Urinary bladder (tissue), 4 donors: ENCODE measurements at places on chromosomes 2 and 18.

DNA sequence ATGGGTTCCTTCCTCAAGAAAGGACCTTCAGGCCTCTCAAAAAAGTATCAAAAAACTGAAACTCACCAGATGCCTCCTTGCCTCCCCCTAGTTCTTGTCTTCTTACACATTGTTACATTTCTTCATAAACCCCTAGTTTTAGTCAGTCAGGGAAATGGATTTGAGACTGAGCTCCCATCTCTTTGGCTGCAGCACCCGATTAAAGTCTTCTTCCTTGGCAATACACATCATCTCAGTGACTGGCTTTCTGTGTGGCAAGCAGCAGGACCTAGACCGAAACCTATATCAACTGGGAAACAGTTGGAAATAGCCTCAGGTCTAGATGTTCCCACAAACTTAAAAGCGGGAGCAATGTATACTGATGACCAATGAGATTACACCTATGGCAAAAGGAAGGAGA, 512.2 kb upstream of the PKDCC start:
- no peak for DNase-seq

DNA sequence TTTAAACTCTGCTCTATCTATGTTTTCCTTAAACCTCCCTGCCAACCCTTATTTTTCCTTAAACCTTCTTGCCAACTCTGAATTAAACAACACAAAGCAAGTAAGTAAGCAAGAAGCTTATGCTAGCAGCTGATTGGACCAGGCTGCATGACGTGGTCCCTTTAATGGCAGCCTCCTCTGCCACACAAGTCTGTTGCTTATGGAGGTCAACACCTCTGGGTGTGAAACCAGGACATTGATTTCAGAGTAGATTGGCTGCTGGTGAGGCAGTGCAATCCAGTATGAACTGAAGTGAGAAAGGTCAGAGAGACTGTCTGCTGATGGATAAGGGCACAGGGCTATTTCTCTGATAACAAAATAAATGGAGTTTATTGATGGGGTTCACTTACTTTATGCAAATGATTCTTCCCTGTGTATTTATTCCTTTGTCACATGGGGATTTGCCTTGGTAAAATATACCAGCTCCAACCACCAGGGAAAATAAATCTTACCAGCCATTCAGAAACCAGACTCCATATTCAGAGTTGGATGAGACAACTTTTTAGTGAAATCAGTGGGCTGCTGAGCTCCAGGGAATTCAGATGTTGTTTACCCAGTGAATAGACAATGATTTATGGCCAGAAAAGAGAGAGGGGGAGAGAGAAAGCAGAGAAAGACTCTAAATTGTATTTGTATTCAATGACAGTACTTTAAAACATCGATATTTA, 112.2 kb upstream of the NCKAP5 start:
- DNase-seq: no peak

GRCh38 chr2:53131416-53131815, 636.2 kb upstream of the CHAC2 start:
- no peak for DNase-seq

DNA sequence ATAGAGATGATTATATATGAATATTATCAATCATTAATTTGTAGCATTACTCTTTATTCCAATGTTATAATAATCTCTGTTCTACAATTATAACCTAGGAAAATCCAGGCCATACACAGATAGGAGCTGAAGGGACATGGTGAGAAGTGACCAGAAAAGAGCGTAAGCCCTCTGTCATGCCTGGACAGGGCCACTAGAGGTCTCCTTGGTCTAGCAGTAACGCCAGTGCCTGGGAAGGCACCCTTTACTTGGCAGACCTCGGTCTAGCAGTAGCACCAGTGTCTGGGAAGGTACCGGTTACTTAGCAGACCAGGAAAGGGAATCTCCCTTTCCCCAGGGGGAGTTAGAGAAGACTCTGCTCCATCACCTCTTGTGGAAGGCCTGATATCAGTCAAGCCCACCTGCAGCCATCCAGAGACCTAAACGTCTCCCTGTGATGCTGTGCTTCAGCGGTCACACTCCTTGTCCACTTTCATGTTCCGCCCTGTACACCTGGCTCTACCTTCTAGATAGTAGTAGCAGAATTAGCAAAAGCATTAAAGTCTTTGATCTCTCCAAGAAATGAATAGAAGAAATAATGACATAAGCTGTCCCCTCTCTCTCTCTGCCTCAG, 447.5 kb upstream of the FSIP2 start:
- no peak for DNase-seq

GRCh38 chr2:203936535-203936934, at the start of gene ICOS:
Gene ICOS, plus strand, starts transcription at chr2:203936763. Its CDS starts 52 bp downstream, at chr2:203936815.
- no peak for DNase-seq

- DNase-seq: no peak
These were observed 8.4 kb downstream of the POMC start for GRCh38 chr2:25159949-25160348.

- no peak for DNase-seq
These were observed 60.5 kb upstream of the LGALSL start for GRCh38 chr2:64393383-64394010.

- DNase-seq: no peak
These were observed 152.2 kb downstream of the DAW1 start for GRCh38 chr2:228023619-228024018.

GRCh38 chr2:151770995-151771394, 36.7 kb upstream of the NEB start:
- no peak for DNase-seq

GRCh38 chr2:99663641-99664040, 173.8 kb upstream of the REV1 start:
- no peak for DNase-seq

DNA sequence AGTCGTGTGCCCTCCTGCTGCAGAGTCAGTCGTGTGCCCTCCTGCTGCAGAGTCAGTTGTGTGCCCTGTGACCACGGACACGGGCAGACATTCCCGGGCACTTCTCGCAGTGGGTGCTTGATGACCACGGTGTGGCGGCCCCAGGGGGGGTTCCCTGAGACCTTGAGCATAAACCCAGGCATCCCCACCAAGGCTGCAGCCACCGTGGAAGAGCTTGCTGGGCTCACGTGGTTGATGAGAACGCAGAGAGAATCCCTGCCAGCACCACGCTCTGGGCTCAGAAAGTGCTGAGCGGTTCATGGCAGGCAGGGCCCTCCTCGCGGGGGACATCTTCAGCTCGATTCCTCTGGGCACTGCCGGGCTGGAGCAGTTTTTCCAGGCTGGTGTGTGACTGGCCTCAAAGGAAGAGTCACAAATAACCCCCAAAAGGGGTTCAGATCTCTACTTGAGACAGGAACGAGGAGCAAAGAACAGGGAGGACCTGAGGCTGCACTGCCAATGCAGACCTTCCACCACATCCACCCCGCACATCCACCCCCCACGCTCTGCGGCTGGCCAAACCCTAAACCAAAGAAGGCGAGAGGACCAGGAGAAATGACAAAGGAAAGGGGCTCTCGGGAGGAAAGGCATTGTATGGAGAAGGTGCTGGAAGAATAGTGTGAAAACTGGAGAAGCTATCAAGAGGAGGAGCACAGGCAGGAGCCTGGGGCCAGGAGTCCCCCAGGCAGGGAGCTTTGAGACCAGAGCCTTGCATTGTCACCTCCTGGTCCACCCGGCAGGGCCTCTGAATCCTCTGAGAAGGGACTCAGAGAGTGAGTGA, 8.4 kb upstream of the PER2 start:
- DNase-seq: no peak

- DNase-seq: no peak
These were observed 58.9 kb upstream of the THUMPD2 start for GRCh38 chr2:39837856-39838453.

GRCh38 chr2:8965216-8965969, 38.1 kb downstream of the MBOAT2 start:
- no peak for DNase-seq

GRCh38 chr18:26421931-26422330, 126.4 kb downstream of the KCTD1 start:
- DNase-seq: no peak

DNA sequence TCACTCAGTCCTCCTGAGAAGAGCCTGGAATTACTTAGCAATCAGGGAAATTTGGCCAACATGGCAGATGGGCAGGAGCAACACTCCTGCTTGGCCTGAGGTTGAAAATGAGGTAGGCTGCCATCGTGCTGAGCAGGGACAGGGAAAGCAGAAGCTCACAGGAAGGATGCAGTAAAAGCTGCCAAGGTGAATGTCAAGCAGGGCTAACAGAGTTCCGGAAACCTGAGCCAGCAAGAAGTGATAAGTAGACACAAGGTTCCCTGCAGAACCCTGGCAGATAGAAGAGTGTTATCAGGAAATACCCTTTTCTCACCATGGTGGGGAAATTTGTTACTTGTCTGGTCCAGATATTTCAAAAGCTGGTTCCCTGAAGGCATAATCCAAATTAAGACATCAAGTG, 454.3 kb upstream of the MEX3C start:
- DNase-seq: no peak

DNA sequence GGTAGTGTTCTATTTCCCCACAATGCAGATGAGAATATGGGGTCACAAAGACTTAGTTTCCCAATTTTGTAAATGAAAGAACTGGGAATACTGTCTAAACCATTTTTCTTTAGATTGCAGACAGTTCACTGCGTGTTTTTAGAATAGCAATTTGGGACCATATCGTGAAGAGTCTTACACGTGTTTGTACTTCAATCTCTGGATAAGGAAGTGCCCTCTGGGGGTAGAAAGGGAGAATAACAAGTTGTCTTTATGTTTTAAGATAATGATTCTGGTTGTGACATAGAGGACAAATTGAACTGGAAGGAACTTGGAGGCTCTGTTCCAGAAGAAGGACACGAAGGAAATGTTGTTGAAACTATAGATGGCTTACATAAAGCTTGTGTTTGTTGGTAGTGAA, 457.7 kb downstream of the CBLN2 start:
- no peak for DNase-seq

GRCh38 chr2:152122161-152122560, 23.3 kb upstream of the CACNB4 start:
- no peak for DNase-seq

GRCh38 chr2:83695037-83695436, 764.0 kb downstream of the SUCLG1 start:
- DNase-seq: no peak

- no peak for DNase-seq
These were observed 312.3 kb upstream of the ID2 start for GRCh38 chr2:8369522-8369921.

GRCh38 chr18:62399781-62400308, 74.7 kb downstream of the TNFRSF11A start:
- DNase-seq: no peak

DNA sequence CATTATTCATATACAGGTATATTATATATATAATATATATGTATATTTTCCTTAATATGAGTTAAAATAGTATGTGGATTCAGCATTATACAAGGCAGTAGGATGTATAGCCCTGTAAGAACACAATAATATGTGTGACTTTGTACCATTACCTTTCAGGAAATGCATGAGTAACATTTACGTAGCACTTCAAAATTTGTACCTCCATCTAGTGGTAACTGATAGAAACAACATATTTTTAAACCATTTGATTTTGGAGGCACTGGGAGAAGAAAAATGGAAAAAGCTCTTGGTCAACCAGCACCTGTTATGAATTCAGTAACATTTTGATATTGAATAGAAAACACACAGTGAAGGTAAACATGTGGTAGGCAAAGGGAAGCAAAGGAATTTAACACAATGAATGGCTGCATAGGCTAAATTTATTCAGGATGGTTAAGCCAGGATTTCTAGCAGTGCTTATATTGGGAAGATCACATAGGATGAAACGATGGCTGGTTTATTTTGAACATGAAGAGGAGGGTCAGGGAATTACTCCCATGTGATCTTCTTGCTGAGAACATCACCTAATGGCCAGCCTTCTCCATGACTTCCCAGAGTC, 565.5 kb downstream of the CCDC85A start:
- DNase-seq: no peak

DNA sequence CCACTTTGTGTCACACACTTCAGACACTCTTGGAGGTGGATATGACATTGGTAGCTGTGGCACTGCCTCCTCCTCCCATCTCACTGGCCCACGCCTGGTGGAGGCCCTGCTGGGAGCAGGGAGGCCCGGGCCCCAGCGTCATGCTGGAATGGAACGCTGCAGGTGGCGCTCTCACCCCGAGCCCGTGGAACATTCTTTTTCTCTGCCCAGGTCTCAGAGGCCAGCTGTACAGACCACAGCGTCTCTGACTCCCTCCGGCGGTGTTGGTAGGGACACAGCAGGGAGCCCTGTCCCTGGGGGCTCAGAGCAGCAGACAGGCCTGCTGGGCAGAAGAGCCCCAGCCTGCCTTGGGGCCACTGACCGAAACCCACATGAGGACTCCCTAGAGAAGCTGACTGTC, 218.1 kb downstream of the TWIST2 start:
- no peak for DNase-seq

DNA sequence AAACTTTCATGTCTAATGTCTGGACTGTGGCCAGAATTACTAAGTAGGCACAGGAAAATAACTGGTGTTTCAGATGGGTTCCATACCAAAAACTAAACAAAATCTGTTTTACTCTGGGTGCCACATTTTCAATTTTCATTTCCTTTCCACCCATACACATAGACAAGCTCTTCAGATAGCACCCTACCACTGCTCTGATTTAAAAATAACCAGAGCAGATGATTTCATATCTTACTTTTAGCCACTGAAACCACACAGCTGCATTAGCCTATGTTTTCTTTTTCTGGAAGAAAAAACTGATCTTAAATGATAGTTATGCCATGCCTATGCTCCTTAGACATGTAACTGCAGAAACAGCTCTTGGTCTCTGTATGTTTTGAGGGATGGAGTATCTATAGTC, 647.6 kb downstream of the CPS1 start:
- DNase-seq: no peak

- DNase-seq: no peak
These were observed 1.6 kb downstream of the LONRF2 start for GRCh38 chr2:100320547-100321178.

GRCh38 chr2:88054782-88055370, 707 bp downstream of the KRCC1 start:
- DNase-seq: no peak

DNA sequence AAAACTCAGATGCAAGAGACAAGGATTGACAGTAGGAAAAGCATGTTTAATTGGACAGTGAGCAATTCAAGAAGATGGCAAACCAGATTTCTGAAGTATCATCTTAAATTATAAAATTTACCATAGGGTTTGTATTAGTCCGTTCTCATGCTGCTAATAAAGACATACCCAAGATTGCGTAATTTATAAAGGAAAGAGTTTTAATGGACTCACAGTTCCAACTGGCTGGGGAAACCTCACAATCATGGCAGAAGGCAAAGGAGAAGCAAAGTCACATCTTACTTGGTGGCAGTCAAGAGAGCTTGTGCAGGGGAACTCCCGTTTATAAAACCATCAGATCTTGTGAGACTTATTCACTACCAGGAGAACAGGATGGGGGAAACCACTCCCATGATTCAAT, 24.0 kb upstream of the NOL4 start:
- DNase-seq: no peak

GRCh38 chr18:25299426-25300300, 52.3 kb downstream of the ZNF521 start:
- DNase-seq: no peak

DNA sequence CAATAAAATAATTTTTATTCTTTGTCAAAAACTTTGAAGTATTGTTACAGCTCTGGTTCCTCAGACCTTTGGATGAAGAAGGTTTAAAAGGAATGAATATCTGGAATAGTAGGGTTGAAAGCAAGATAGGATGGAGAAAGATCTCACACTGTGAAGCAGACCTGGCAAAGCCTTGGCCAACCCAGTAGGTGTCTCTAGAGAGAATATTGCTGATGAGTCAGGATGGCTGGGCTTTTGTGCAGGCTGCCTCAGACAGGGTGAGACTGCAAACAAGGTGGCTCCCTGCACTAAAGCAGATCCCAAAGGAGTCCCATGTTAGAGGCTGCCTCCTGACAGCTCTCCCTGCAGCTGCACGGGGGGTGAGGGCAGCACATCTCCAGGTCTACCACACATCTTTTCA, 226.0 kb upstream of the ITGA4 start:
- DNase-seq: no peak
